ENCODE measurements at places on chromosomes 3 and 15.

GRCh38 chr3:98741121-98741716 is 21.9 kb upstream of the ST3GAL6 start:
- DNase-seq = no peak

GRCh38 chr3:67462187-67462586 is 192.2 kb downstream of the SUCLG2 start:
- no peak for DNase-seq

- DNase-seq = no peak
Measured at GRCh38 chr3:71784914-71785531, at the start of gene PROK2. TSS of gene PROK2 (minus strand) at chr3:71785148. CDS start at chr3:71785052, 96 bp downstream.

DNA sequence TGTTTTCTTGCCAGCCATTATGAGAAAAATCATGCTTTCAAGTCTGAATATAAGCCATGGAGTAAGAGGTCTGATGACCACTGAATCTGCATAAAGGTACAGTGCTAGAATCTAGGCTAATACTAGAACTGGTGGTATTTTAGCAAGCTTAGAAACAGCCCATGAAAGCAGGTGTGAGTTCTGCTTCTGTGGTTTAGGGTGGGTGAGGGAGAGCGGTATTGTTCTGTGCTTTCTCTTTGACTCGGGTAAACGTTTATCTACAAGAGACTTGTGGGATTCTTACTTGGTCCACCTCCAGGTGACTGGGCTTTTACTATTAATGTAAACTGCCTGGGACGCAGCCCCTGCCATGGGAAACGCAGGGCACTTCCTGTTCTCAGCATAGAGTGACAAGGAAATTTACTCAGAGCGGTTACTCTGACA is 55.2 kb downstream of the PGPEP1L start:
- DNase-seq = no peak

- DNase-seq = no peak
Measured at GRCh38 chr3:100155128-100155527, 40.8 kb upstream of the FILIP1L start.

DNA sequence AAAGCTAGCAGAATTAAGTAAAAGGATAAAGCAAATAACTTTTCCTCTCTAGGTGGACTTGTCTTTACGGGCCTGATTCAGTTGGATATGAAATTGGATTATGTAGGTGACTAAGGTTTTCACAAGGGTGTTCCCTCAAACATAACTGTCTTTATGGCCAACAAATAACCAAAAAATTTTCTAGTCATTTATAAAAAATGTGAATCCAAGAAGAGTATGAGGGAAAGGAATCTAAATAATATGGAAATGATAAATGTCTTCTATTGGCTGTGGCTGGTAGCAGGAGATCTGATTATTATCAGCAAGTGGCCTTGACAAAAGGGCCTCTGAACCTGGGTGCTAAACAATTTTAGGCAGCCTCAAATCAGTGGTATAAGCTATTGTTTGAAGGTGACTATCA is 594.0 kb upstream of the UBE2E2 start:
- DNase-seq = no peak

Measured in stimulated activated CD8-positive, alpha-beta memory T cell treated with anti-CD3 and anti-CD28 coated beads, Interleukin-15, amount 100 ng/mL, for 1 hour (primary cell).